GM19239 (cell line): ENCODE measurements at places on chromosomes 11 and 22.

DNA sequence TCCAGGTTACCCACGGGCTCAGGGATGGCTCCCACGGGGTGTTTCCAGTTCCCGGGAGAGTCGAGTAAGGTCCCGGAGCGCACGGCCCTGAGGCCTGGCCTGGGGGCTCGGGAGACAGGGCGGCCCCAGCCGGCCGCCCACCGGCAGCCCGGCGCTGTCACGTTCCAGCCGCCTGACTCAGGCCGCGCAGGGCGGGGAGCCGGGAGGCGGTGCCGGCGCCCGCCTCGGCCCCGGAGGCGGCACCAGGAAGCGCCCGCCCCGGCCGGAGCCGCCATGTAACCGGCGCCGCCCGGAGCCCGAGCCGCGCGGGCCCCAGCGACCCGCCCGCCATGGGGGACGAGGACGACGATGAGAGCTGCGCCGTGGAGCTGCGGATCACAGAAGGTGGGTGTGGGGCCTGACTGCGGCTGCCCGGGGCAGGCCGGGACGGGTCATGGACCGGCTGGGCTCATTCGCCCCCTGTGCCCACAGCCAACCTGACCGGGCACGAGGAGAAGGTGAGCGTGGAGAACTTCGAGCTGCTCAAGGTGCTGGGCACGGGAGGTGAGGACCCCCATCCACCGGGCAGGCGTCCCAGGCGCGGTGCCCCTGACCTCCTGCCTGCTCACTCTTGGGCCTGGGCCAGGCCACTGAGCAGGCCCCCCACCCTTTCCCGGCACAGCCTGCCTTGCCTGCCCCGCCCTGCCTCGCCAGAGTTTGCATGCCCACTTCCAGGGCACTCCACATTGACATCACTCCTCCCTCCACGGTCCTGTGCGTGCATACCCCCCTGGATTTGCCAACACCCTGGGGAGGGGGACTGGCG lies at the start of gene RPS6KA4:
TSS of gene RPS6KA4 (plus strand) at position 256 of the 805 bp plus-strand sequence. CDS start at position 330, 74 bp downstream.
- DNase-seq: peak; percentile 90

- no peak for DNase-seq
Observed at GRCh38 chr22:50523806-50524675, 1.4 kb downstream of the SCO2 start.

DNA sequence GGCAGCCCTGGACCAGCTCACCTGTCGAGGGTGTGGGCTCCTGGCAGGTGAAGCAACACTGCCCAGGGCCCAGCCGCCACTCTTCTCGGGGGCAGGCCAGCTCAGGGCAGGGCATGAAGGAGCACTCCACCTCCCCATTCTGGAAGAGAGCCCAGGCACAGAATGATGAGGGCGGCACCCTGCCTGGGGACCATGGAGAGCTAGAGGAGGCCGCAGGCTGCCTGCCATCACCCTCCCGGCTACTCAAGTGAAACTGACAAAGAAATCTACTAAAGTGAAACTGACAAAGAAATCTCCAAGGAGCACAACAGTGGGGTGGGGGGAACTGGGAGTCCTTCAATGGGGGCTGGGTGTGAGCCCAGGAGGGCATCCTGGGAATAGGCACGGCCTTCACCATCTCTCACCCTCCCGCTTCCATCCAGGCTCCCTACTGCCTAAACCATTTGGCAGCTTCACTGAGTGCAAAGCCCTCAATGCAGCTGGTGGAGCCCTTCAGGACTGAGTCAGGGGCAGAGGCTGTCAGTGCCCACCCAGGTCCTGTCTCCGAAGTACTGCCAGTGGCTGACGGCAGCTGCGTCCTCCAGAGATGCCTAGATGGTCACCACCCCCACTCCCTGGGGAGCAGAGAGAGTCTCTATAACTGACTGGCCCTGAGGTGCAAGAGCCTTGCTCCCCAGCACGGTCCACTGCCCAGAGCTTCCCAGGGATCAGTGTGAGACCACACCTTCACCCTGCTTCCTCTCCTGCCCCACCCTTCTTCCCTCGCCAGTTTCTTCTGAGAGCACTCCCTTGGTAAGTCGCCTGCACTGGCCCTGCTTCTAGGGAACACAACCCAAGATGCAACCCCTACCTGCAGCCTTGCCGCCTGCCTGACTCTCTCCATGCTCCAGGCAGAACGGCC lies 21.7 kb downstream of the VWCE start:
- no peak for DNase-seq

GRCh38 chr11:129396454-129396853 lies 20.8 kb downstream of the BARX2 start:
- no peak for DNase-seq

GRCh38 chr11:131288521-131289091 lies 81.8 kb upstream of the NTM start:
- no peak for DNase-seq

GRCh38 chr11:130583801-130584211 lies 135.4 kb downstream of the ADAMTS15 start:
- DNase-seq: no peak

GRCh38 chr11:106724293-106724892 lies 293.9 kb downstream of the GUCY1A2 start:
- DNase-seq: no peak
